ENCODE measurements at places on chromosomes 2 and 18. TPM values are rescaled to one million over a fixed set of nuclear protein-coding genes. Genes with fewer than 3 reads are reported as not detected.

TMEM150A gene
- total RNA-seq: 3.3 TPM

CIDEA gene
- not detected for total RNA-seq

SRD5A2 gene
- total RNA-seq: not detected

REG1B gene
- not detected for total RNA-seq

PPP1R1C gene
- not detected for total RNA-seq

C2orf66 gene
- total RNA-seq: 1.0 TPM

DNA sequence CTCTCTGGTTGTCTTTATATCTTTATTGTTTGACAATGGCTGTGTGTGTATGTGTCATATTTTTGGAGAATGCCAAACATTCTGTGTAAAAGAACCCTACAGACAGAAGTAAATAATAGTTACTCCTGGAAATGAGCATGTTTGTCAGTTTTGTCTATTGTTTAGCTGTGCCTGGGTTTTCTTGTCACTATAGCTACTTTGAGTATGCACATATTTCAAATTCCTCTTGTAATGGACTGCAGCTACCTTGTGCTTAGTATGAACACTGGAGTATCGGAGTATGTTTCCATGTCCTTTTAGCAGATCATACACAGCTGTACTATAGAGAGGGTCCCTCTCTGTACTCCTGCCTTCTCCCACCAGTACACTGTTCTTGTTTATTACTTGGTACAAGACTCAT lies 58.0 kb upstream of the DOCK10 start:
- ATAC-seq: no peak

DNA sequence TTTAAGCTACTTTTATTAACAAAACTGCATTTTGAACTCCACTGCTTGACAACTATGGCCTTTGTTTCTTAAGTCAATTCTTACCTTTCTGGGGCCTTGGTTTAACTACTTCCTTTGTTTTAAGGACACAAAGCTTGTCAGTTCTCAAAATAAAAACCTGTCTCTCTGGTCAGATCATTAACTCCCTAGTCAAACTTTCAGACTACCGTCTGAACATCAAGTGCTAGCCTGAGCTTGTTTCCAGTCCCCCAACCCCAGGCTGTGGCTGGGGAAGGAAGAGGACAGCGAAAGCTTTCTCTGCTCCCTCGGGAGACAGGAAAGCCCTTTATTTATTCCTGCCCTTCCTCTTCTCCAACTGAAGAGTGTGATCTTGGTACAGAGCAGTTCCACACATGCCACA lies 1.7 kb downstream of the SH3YL1 start:
- ATAC-seq: no peak

DNA sequence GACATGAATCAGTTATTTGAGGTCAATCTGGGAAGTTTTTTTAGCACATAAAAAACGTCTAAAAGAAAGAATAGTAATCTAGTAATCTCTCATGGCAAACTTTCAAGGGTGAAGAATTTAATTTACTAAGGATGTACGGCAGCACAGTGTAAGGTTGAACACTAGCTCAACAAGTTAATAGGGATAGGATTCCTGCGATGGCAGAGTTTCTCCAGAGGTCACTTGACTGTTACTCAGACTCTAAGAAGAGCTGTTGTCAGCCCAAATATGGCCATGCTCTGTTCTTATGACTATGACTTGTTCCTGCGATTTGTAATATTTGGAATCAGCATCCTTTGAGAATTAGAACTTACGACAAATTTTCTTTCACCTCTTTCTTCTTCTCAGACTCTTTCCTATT lies 553.3 kb upstream of the TNP1 start:
- ATAC-seq: no peak

GRCh38 chr2:229601396-229601795 lies 113.0 kb downstream of the DNER start:
- no peak for ATAC-seq

DNA sequence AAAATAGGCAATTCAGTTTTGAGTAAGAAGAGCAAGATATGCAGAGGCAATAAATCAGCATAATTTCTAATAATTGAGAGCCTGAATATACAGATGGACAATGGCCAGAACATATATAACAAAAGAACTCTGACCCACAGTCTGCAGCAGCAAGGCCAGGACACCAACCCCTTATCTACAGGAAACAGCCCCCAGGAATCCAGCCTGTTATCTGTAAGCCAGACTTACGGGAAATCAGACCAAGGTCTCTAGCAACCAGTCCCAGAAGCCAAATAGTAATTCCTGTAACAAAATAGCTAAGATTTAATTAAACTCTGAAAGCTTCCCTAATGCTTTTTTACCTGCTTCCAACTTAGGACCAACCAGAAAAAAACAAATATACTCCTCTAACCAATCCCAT lies 434.5 kb upstream of the GYPC start:
- no peak for ATAC-seq

- ATAC-seq: no peak
Observed at GRCh38 chr2:217834744-217835513, 167.9 kb downstream of the TNS1 start.

DNA sequence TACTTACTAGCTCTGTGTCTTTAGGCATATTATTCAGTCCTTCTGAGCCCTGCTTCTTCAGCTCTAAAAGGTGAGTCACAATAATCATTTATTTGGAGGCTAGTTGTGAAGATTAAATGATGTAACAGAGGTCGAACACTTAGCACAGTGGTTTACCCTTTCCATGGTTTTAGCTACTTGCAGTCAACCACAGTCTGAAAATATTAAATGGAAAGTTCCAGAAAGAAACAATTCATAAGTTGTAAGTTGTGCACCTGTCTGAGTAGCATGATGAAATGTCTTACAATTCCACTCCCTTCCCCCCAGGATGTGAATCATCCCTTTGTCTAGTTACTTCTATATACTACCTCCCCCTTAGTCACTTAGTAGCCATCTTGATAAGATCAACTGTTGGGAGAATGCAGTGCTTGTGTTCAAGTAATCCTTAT lies 217.6 kb upstream of the THUMPD2 start:
- peak; percentile 55 for ATAC-seq

DNA sequence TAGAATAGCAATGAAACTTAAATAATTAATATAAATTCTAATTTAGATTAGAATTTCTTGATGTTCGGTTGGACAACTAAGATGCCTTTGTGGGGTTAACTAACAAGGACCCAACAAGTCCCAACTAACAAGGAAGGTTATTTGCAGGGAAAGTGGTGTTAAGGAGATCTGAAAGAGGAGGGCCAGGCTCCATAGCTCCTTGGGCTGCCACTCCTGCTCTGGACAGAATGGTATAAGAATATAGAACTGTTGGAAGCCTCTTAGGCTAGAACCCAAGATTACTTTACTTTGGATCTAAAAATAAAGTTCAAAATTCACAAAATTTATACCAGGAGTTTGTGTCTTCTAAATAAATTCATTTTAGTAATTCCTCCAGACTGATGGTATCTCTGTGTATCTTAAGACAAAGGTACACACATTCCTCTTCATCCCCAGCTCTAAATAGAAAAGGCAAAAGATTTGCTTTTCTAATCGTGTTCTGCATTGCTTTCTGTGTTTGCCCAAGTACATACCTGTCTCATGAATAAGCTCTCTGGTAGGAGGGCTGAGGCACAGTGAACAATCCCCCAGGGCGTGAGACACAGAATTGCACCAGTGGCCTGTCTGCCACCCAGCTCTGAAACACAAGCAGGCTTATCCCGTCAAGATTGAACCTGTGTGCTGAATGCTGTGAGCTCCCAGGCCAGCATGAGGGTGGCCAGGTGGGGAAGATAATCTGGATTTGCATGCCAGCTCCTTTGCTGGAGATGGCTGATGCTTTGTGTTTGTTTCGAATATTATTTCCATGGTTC lies 176.0 kb downstream of the ACKR3 start:
- ATAC-seq: no peak

DNA sequence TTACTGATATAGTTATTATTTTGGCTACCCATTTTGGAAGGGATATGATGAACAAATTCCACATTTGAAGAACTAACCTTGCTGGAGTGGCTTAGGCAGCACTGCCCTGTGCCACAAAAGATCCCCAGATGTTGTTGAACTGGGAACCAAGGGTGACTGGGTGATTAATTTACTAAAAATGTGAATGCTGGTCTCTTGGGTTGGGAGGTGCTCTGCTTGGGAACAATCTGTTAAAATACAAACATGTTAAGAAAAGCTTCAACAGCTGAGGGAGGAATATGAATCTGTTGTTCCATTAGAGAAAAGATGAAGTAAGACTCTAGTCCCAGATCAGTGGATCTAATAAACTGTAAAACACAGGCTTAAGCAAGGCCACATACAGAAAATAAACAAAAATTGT lies 1860.1 kb downstream of the SUCLG1 start:
- no peak for ATAC-seq

DNA sequence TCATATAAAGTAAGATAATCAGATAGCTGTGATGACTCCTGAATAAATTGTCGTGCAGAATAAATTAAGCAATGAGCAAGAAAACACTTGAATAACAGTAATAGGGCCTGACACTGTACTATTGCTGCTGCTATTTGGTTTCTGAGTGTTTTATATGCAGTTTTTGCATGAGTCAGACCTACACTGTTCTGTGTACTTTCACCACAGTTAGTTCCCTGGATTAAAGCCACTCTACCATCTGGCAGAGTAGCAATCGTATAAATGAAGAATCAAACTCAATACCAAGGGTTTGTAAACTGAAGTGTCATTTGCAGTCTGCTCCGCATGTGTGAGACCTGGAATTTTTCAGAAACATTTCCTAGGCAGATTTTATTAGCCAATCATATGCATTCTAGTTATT lies 398.6 kb upstream of the CDH7 start:
- ATAC-seq: no peak

GRCh38 chr2:28137221-28137620 lies 246.7 kb downstream of the BABAM2 start:
- no peak for ATAC-seq

DNA sequence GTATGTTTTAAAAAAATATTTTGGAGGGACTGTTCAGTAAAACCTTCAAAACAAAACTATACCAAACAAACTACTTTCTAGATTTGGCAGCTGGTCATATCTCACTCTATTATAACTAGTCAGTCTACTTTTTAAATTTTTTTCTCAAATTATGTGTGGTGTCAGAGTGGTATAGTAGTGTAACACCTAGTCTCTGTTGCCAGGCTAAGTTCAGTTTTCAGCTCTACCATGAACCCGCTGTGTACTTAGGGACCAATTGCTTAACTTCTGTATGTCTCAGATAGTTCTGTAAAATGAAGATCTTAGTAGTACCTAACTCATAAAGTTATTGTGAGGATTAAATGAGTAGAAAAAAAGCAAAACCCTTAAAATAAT lies 54.3 kb downstream of the GPD2 start:
- peak; percentile 72 for ATAC-seq

- no peak for ATAC-seq
Observed at GRCh38 chr2:29106256-29106655, 9.0 kb upstream of the CLIP4 start.

DNA sequence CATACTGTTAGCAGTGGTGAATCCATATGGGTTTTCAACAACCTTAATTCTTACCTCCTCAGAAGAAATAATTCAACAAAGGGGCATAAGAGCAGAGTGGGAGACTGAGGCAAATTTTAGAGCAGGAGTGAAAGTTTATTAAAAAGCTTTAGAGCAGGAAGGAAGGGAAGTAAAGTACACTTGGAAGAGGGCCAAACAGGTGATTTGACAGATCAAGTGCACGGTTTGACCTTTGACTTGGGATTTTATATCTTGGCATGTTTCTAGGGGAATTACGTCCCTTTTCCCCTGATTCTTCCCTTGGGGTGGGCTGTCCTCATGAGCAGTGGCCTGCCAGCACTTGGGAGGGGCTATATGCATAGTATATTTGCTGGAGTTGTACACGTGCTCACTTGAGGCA lies 280.5 kb downstream of the MBD5 start:
- no peak for ATAC-seq

DNA sequence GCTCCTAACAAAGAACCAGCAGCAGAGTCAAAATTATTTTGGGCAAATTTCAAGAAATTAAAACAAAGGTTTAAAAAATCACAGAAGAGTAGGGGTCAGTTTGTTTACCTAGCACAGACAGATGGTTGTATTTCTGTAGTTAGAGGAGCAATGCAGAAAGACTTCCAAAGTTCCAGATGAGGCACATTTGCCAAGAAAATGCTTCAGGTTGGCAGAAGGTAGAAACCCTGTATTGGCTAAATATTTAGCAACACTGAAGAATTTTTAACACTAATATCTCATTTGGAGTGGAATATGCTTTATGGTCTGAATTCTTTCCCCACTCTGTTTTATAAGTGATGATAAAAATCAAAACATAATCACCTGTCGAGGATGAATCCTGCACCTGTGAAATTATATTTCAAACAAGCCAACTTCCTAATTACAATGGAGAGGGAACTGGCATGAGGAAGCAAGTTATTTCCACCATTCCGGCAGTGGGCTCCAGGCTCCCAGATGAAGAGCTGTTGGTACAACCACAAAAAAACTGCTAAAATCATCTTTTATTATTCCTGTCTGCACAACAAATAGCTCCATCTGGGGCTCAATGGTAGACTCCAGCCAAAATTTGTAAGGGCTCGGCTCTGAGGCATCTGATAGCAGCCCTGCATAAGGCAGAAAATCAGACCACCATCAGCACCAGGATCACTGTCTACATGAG lies 286.5 kb upstream of the REV1 start:
- no peak for ATAC-seq

GRCh38 chr2:96537734-96538486 lies 1.4 kb downstream of the ARID5A start:
- ATAC-seq: peak; percentile 44

GRCh38 chr2:223740679-223741078 lies 96.7 kb downstream of the AP1S3 start:
- ATAC-seq: no peak

DNA sequence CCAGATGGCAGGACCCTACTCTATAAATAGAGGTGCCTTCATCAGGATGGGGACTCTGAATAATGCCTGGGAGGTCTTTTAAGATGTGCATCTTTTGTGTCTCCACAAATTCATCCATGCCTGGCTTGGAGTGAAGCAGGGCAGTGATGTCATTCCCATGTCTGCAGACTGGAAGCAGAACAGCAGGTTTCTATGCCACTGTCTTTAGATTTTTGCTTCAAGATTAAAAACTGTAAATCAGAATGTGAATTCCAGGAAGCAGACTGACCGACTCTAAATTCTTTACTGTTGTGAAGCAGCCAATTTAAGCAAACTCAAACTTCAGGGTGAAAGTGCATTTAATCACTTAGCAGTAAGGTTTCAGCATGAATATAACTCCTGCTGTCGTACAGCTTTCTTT lies 159.3 kb downstream of the SCG2 start:
- ATAC-seq: no peak

DNA sequence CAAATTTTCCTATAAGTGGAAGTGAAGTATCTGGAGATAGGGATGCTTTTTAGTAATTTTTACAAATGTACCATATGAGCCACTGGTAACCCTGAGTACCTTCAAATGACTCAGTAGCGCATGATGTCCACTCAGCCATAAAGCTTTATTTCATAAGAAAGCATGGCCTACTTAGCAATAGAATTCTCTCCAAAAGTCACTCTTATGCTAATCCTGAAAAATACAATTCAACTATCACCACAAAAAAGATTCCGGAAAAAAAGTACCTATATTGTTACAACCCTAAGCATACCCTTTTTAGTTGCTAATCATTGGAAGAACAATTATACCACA lies 732.2 kb downstream of the SOCS6 start:
- no peak for ATAC-seq

DNA sequence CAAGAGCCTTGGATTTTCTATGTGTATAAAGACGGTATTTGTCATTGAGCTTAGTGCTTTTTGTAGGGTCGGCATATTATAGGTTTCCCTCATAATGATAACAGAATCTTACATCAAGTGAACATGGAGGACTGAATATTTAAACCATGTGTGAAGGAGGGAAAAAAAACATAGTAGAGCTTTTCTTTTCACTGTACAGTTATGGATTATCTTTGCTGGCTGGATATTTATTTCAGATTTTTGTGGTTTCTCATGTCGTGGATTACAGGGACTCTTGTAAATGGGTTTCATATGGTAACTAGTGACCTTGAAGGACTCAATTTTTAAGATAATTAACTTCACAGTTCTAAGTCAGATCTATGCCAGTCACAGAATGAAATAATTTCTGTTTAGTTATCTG lies 330.2 kb upstream of the NRP2 start:
- no peak for ATAC-seq

Data from activated T-helper 17 cell treated with anti-CD3 and anti-CD28 coated beads, Interleukin-2, amount 50 U/mL, for 72 hours (primary cell).